Kidney (tissue), 22 donors: ENCODE measurements at places on chromosomes 3 and 15. TPM values are rescaled to one million over a fixed set of nuclear protein-coding genes. Genes with fewer than 3 reads are reported as not detected.

Gene GOLGA8J
- not detected for total RNA-seq

Gene STRIT1
- total RNA-seq: not detected

Gene CCR3
- not detected for total RNA-seq

Gene C3orf85
- not detected for total RNA-seq

Gene CHRFAM7A
- total RNA-seq: 2.7 TPM

Gene ATP10A
- 6.8 TPM for total RNA-seq

Gene KLHL40
- total RNA-seq: not detected

Gene ALDH1L1
- total RNA-seq: 60.0 TPM
